RPMI7951 (cell line): ENCODE measurements at places on chromosomes 12 and 14.

GRCh38 chr14:81710232-81710845 is 176.7 kb upstream of the SEL1L start:
- peak; percentile 3 for DNase-seq

DNA sequence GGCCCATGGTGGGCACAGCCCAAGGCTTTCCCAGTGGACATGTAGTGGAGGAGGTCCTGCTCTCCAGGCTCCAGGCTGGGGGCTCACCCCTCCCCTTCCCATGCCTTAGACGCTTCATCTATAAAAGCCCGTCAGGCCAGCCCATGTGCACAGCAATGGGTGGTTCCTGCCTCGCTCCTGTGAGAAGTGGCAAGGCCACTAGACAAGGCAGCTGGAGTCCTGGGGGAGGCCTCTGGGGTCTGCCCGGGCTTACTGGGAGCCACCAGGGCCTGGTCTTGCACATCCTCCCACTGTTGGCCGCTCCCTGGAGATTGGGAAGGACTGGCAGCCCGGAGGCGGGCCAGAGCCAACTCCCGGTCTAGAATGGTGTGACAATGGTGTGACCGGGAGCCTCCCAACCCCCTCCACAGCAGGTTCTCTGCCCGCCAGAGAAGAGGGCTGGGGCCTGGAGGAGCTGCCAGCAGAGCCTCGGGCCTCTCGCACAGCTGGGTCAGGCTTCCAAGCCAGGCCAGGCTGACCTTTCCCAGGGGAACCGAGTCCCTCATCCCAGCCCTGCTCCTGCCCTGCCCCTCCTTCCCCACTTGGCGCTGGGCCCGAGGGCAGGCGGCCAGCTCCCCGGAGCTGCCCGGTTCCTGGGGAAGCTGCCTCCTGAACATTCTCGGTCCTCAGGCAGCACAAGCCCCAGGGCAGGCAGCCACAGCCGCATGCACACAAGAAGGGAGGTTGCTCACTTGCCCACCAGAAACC is 97.9 kb downstream of the RFLNA start:
- DNase-seq: peak; percentile 96

DNA sequence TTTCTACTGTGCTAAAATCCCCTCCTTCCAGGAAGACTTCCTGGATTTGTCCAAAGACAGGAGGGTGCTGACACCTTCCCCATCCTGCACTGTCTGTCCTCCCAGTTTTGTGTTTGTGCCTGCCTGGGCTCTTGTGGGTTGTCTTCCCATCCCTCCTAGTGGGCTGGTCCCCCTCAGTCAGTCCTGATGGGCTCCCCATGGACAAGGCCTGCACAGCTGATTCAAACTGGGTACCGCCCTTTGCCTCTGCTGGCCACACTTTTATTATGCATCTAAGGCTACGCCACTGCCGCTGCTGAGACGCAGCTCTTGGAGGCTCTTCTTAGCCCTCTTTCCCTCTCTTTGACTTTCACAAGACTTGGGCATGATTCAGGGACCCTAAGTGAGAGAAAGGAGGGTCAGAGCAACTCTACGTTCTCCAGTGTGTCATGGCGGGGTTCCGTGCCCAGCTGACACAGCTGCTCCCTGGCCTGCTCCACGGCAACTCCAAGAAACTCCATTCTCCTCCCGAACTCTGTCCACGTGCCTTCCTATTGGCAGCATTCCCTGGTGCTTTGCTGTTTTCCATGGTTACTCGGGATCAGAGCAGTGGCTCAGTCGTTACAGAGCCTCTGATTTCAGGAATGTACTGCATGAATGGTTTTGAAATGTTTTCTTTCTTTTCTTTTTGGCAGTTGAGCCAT is 3.8 kb upstream of the KRT85 start:
- peak; percentile 42 for DNase-seq

DNA sequence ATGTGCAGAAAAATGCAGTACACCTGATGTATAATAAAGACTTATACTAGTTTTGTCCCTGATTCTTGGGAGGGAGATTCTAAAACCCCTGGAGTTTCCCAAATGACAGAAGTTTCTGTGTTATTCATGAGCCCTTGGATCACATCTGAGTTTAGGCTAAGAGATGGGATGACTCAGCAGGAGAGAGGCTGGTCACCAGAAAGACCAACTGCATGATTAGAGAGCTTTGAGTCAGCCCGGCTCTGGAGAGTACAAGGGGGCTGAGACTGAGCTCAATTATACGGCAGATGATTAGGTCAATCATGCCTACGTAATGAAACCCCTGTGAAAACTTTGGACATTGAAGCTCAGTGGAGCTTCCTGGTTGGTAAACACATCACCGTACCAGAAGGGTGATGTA is 174.2 kb downstream of the SSPN start:
- peak; percentile 86 for DNase-seq

DNA sequence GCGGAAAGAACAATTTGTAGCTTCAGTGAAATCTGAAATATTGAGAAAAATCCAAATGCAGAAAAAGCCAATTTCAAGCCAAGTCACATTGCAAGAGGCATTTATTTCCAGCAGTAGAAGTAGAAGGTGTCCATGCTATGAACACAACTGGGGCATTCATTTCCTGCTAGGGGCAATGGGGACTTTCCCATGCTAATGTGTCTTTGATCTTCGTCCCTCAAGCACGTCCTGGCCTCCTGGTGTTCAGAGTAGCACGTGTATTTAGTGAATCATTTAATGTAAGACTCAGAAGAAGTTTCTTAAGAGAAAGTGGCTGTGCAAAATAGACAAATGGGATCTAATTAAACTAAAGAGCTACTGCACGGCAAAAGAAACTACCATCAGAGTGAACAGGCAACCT is 267.9 kb downstream of the TMEM132C start:
- DNase-seq: no peak
